ENCODE measurements at places on chromosomes 5 and 9.
A peak's percentile ranks its signal among the peaks of the same experiment; 100 is the strongest.

DNA sequence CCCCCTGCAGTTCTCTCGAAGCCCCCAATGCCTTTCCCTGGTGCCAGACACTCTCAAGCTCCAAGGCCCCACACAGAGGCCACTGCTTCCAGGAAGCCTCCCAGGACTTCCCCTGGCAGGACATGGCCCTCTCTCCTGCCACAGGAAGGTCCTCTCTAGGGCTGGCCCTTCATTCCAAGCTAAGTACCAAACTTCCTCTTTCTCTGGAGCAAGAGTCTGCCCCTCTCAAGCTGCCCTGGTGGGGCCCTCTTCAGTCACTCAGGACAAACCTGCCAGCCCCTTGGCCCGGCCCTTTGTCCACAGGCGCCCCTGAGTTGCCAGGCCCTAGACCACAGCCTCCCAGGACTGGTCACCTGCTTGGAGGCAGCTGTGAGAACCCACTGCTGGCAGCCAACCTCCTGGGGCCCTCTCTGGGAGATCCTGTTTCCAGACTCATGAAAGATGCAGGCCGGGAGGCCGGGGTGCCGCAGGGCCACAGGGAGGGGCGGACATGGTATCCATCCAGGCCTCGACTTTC, 6.6 kb downstream of the NINJ1 start:
- DNase-seq = peak; percentile 64

- peak; percentile 40 for DNase-seq
Observed at GRCh38 chr9:83281306-83282255, 218.6 kb upstream of the RASEF start.

DNA sequence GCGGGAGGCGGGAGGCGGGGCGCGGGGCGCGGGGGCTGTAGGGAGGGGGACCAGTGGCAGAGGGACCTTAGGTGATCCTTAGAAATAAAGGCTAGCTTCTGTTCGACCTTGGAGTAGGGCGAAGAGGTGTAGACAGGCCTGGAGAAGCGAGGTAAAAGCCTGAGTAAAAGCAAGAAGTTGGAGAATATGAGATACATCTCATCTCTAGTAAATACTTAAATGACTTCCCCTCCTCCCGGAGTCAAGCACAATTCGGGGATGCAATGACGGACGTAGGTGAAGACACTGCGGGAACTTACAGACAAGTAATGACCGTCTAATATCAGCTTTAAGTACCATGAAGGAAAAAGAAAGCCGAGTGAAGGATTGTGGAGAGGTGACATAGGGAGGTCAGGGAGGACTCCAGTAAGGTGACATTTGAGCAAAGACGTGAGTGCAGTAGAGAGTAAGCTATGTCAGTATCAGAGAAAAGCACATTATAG, 466 bp downstream of the SMC2 start:
- no peak for DNase-seq

- no peak for DNase-seq
Observed at GRCh38 chr5:60507687-60508086, 192.3 kb downstream of the DEPDC1B start.

- no peak for DNase-seq
Observed at GRCh38 chr5:27414099-27414498, 375.7 kb upstream of the CDH9 start.

- no peak for DNase-seq
Observed at GRCh38 chr5:36298552-36298951, 3.1 kb downstream of the RANBP3L start.

GRCh38 chr9:107480386-107480789, 9.2 kb downstream of the KLF4 start:
- peak; percentile 92 for DNase-seq

GRCh38 chr5:145511351-145511750, 323.8 kb downstream of the PRELID2 start:
- DNase-seq = no peak

DNA sequence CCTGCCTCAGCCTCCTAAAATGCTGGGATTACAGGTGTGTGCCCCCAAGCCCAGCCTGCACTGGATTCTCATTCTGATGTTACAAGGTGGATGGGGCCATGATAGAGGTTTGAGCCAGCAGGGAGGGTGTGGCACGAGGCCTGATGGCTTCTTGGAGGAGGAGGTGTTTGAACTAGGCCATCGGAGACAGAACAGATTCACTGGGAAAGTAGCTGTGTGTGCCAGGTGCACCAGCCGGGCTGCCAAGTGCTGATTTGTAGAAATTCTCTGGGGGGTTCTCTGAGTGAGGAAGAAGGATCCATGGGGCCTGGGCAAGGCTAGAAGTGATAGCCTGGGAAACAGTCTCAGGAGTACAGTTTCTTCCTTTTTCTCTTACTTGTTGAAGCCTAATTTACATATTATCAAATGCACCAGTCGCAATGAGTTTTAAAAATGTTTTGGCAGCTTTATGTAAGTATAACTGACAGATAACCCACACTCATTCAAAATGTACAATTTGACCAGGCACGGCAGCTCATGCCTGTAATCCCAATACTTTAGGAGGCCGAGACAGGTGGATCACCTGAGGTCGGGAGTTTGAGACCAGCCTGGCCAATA, 31.1 kb upstream of the STXBP1 start:
- no peak for DNase-seq

GRCh38 chr9:130243015-130243881, 22.3 kb upstream of the HMCN2 start:
- peak; percentile 68 for DNase-seq

- DNase-seq = no peak
Observed at GRCh38 chr5:3607541-3608181, 12.0 kb downstream of the IRX1 start.

GRCh38 chr9:98894171-98894570, 49.5 kb upstream of the COL15A1 start:
- DNase-seq = no peak

GRCh38 chr5:74653991-74654390, 13.5 kb upstream of the ENC1 start:
- DNase-seq = no peak

DNA sequence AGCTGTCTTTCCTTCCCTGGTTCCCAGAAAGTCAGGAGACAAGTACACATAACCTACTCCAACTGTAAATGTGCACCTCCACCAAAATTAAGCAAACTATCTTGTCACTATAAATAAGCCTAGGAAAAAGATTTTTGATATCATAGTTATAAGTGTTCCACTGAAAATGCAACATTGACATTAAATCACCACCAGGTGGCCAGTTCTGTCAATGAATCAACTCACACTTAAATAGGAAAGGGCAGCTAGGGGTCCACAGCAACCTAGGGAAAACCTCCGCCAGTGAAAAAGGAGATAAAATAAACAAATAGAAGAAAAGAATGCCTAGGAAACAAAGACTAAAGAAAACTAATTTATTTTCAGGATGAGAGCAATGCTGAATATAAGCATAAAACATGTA, 243.0 kb upstream of the PTPRD start:
- DNase-seq = peak; percentile 31

- no peak for DNase-seq
Observed at GRCh38 chr9:99489060-99489413, 267.0 kb downstream of the SEC61B start.

DNA sequence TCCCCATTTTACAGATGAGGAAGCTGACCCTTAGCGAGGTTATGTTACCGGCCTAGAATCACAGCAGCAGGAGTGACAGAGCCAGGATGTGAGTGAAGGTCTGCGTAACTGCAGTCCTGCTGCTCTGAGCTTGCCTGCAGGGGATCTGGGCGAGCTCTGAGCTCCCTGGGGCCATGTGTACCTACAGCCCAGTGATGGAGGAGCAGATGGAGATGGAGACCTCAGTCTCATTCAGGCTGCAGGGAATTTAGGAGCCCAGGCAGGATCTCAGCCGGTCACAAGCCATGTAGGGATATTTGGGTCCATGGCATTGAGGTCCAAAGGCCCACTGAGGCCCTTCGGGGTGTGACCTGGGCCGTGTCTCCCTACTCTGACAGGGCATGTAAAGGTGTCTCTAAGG, 170.6 kb downstream of the CACNA1B start:
- DNase-seq = peak; percentile 41

- no peak for DNase-seq
Observed at GRCh38 chr5:149455889-149456409, 76.9 kb upstream of the IL17B start.

DNA sequence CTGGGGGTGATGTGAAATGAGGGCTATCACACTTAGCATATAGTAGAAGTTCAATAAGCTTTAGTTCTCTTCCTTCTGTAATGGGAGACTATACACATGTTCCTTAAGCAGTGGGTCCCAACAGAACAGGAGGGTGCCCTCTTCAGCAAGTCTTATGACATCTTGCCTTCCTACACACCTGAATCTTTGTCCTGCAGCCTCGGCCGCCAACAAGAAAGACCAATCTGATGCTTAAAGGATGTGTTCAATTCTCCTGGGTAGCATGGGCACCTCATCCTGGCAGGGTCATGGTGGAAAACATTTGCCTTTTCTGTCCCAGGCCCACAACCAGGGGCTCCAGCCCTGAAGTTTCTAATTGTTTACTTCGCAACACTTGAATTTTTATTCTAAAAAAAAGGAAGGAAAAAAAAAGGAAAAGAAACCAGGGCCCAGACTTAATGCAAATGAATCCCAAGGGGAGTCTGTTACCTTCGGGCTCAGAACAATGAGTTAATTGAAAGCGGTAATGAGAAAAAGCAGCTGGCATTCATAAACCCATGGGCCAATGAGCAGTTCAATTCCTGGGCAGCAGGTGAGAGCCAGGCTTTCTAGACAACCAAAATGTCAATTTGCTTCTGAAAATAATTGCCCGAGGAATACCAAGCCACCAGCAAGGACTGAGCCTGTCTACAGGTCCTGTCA, 26.2 kb upstream of the SMAD5 start:
- no peak for DNase-seq

DNA sequence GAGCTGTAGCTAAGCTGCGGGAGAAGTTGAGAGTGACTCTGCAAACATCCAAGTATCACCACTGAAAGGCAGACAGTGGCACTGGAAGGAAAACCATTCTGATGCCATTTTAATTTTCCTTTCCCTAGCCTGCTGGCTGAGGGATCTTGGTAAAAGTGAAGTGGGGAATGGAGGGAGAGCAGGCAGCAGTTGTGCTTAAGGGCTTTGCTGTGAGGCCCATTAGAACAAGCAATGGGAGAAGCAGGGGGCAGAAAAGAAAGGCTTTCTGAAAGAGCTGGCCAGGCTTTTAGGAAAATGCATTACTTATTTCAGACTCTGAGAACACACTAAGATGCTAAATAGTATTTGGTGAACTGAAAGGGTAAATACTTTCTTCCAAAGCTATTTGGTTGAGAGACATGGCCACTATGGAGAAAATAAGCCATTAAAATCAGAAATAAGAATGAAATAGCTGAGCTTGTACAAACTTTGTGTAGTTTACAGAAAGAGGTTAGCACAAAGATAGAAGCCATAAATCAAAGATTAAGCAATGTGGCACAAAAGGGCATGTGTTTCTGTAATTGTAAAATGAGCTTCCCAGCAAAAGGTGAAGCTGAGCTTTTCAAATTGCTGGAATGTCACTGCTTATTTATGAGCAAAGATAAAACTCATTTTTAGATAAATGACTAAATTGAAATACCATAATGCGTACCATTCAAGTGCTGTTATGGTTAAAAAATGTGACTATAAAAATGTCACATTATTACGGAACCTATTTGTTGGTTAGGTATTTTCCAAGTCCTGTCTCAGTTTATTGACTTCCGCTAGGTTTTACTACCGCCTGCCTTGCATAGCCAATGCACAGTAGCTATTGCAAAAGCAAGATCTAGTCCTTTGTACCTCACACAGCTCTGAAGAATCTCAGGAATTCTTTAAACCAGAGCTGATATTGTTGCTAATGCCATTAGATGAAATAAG, 20.8 kb downstream of the SNCAIP start:
- no peak for DNase-seq

DNA sequence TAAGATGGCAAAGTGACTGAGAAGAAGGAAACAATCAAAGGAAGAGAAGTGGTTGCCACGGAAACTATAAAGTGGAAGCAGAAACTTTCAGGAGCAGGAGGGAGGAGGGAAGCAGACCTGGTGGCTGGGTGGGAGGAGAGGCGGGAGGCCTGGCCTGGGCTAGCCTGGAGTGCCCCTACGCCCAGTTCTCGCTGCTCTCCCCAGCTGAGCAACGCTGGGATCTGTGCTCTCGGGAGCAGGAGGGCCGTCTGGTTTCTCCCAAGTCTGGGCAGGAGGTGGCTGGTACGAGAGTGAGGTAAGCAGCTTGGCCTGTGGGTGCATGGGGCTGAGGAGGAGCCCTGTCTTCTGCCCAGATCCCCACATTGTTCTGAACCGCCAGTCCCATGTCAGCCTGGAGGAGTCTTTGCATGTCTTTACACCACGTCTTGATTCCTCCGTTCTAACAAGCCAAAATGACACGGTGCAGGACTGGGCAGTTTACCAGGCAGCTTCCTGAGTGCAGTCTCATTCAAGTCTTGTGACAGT, 15.0 kb upstream of the DAB2IP start:
- DNase-seq = no peak

GRCh38 chr5:138833726-138834480, 41.2 kb downstream of the LRRTM2 start:
- DNase-seq = no peak

- DNase-seq = peak; percentile 32
Observed at GRCh38 chr9:134466869-134467616, 140.8 kb downstream of the RXRA start.

DNA sequence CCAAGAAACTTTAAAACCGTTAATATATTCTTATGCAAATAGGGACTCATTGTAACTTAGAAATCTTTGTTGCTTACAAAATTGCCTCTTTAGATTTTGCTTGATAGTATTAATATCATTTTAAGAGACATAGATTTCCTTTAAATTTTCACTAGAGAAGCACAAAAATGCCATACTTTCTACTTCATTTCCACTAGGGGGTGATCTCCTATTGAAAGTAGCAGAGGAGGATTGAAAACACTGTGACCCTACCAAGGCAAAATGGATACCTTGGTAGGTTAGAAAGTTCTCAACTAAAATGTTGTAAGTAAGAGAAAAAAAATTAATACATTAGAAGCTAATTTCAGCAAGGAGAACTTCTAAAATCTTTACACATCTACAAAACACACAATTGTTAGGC, 204.9 kb downstream of the CHSY3 start:
- DNase-seq = peak; percentile 34

GRCh38 chr5:145775411-145775810, 59.7 kb downstream of the PRELID2 start:
- DNase-seq = no peak

DNA sequence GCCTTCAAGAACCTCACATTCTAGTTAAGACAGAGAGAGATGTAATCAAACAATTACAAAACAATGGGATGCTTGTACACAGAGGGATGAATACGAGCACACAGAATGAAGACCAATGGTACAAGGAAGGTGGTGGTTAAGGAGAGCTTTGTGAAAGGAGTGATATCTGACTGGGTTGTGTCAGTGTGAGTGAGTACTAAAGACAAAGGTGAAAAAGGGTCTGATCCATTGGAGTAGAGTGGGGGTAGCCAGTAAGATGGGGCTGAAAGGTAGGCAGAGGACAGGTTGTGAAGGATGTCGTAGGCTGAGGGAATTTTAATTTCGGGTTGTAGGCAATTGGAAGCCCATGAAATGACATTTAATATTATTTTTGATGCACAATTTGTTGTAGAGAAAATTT, 9.9 kb downstream of the RBM18 start:
- no peak for DNase-seq

DNA sequence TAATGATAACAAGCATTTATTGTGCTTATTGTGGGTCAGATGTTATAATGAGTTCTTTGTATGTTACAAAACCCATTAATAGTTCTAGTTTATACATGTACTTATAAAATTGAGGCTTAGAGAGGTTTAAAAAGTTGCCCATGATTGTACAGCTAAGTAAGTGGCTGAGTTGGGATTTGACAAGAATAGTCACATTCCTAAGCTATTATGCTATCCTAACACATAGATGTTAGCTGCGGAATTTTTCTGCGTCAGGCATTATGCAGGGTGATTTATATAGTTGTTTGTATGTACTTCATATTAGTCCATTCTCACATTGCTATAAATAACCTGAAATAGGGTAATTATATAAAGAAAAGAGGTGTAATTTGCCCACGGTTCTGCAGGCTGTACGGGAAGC, 12.5 kb downstream of the COMMD10 start:
- DNase-seq = no peak

Measured in NB4 (cell line).